Uterus (tissue), 4 donors: ENCODE measurements at places on chromosomes 7 and 10. TPM values are rescaled to one million over a fixed set of nuclear protein-coding genes. Genes with fewer than 3 reads are reported as not detected.

GRCh38 chr7:42167631-42168236 lies 69.3 kb downstream of the GLI3 start:
- DNase-seq = no peak
- no peaks in the 10 kb centered on the region for H3K27me3 ChIP-seq
- no peaks in the 10 kb centered on the region for H3K4me1 ChIP-seq

DNA sequence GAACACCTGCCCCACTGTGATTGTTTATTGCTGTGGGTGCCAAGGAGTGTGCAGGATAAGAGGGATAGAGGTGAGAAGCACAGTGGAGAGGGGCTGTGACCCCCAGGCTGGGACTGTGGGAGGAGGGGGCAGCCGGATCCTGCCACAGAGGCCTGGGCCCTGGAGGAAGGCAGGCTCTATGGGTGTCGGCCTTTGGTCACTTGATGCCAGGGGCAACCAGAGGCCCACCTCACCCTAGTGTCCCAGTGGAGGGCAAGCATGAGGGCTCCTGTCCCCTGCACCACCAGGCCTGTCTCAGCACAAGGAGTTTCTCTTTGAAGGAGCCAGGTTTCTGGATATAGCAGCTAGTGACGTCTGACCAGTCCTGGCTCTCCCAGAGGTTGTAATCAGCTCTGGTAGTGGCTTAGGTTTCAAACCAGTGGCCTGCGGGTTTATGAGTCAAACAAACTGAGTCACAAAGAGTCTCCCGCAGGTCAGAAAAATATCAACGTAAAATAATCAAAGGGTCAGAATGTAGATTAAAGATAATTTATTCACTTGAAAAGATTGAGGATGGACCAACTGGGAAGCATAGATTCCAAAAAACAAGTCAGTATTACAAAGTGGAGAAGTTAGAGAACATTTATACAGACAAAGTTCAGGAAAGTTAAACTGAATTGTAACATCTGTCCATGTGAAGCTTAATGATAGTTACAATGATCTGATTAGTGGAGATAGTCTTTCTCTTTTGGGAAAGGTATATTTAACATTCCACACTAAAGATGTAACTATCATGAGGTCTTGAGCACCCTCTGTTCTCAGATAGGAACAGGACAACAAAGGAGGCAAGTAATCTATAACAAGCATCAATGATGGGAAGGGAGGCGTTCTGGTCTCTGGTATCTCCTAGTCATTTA lies 37.2 kb upstream of the ZNF488 start:
- H3K4me1 ChIP-seq = no peaks in the 10 kb centered on the region
- DNase-seq = no peak
- H3K27me3 ChIP-seq = no peaks in the 10 kb centered on the region
- no peaks in the 10 kb centered on the region for H3K36me3 ChIP-seq
- H3K4me3 ChIP-seq = no peak overlapping the region

The SNX13 gene
- total RNA-seq = 222 TPM

DNA sequence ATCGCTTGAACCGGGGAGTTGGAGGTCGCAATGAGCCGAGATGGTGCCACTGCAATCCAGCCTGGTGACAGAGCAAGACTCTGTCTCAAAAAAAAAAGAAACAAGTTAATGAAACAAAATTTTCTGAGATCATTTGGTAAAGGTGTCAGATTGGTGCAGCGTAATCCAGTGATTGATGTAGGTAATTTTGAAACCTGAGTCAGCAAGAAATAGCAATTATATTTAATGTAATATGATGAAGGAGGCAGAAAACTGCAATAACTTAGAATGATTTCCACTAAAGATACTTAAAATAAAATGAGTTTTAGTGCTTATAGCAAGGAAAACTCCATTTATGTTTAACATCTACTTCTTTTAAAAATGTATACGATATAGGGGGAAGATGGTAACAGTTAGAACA lies 1049.8 kb upstream of the C7orf33 start:
- H3K4me1 ChIP-seq = no peaks in the 10 kb centered on the region
- no peaks in the 10 kb centered on the region for H3K27me3 ChIP-seq
- H3K4me3 ChIP-seq = no peak overlapping the region
- no peak for DNase-seq
- H3K36me3 ChIP-seq = no peaks in the 10 kb centered on the region
- no peak overlapping the region for H3K27ac ChIP-seq

DNA sequence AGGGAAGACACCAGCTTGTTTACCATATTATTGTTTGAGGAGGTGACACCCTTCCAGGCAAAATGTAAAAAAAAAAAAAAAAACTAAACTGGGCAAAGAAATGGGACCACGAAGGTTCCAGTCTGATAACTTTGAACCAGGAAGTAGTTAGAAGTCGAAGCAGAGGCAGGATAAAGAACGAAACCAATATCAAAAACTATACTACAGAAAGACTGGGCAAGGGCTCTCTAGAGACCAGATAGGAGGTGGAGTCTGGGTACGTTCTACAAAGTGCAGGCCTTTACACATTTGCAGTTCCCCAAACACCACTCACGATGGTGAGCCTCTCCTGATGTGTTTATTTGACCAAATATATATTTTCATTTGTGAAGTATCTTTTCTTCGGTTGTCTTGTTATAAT lies 125.7 kb upstream of the CDK1 start:
- no peaks in the 10 kb centered on the region for H3K36me3 ChIP-seq
- H3K27me3 ChIP-seq = no peaks in the 10 kb centered on the region
- DNase-seq = no peak
- H3K4me1 ChIP-seq = no peaks in the 10 kb centered on the region
- no peak overlapping the region for H3K27ac ChIP-seq
- no peak overlapping the region for H3K4me3 ChIP-seq

DNA sequence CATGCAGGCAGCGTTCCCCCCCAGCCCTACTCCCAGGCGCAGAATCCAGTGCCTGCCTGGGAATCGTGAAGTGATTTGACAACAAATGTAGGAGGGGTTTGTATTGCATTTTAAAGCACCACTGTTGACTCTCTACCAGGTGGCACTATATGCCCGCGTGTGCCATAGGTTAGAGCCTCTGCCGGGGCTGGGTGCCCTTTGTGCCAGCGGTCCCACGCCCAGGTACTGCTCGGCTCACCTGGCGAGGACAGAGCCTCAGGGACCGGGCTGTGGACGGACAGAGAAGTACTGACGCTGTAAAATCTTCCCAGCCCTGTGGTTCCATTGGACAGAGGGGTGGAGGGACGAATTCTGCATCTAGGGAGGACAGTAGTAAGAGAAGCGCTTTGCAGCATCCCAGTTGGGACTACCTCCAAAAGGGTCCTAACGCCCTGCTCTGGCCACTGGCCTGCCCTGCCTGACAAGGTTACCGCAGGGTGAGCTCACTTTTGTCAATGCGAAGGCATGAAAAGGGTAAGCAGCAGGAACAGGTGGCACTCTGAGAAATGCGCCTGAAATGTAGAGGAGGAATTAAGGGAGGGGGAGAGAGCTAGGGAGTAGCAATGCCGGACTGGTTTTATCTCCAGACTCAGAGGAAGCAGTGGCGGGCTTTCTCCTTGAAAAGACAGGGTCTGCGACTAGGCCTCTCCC lies 788 bp upstream of the CACNA2D1 start:
- DNase-seq = no peak
- peak overlapping the region; percentile 39 for H3K4me3 ChIP-seq
- H3K27ac ChIP-seq = peak overlapping the region; percentile 88
- H3K27me3 ChIP-seq = no peaks in the 10 kb centered on the region

The TFEC gene
- 0.59 TPM for total RNA-seq

DNA sequence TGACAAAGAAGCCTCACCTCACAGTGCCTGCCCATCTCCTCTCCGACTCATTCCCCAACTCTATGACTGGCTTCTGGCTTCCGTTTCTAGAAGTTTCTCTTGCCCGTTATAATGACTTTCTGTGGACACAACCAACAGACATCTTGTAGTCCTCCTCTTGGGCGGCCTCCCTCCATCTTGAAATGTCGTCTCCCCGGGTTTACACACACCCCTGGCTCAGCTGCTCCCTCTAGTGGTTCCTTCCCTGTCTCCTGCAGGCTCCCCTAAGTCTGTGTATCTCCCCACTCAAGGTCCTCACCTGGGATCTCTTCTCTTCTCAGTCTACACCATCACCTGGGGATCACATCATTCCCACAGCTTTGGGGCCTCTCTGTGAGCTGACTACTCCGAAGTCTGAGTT lies 123.4 kb upstream of the NEBL start:
- no peaks in the 10 kb centered on the region for H3K4me1 ChIP-seq
- H3K4me3 ChIP-seq = no peak overlapping the region
- no peaks in the 10 kb centered on the region for H3K27me3 ChIP-seq
- H3K36me3 ChIP-seq = no peaks in the 10 kb centered on the region
- no peak for DNase-seq

The TRIM50 gene
- 0.21 TPM for total RNA-seq

- H3K27ac ChIP-seq = no peak overlapping the region
- H3K4me1 ChIP-seq = no peaks in the 10 kb centered on the region
- H3K27me3 ChIP-seq = no peaks in the 10 kb centered on the region
- H3K4me3 ChIP-seq = no peak overlapping the region
These were observed 76.3 kb upstream of the ABCB5 start for GRCh38 chr7:20539201-20539600.

GRCh38 chr10:43079856-43080255 lies 3.0 kb downstream of the RET start:
- no peak overlapping the region for H3K4me3 ChIP-seq
- H3K4me1 ChIP-seq = peaks cover 10% of the 10 kb centered on the region
- H3K27ac ChIP-seq = no peak overlapping the region
- no peaks in the 10 kb centered on the region for H3K27me3 ChIP-seq

DNA sequence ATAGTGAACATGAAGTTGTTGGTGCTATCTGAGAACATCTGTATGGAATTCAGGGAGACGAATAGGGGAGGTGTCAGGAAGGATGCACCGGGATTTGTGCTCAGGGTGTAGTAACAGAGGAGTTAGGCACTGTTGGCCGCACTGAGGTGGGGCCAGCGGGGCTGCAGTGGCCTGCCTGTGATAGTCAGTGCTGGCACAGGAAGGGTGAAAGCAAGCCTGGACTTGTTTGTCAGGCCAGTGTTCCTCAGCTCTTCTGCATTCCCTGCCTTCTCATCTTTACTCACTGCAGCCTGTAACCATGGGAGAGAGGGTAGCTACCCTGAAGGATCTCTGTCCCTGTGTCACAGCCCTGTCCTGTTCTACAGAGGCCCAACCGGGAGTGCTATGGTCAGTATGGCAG lies 81.3 kb downstream of the SH2D4B start:
- DNase-seq = no peak
- no peak overlapping the region for H3K4me3 ChIP-seq
- no peaks in the 10 kb centered on the region for H3K27me3 ChIP-seq
- H3K27ac ChIP-seq = no peak overlapping the region
- no peaks in the 10 kb centered on the region for H3K36me3 ChIP-seq
- no peaks in the 10 kb centered on the region for H3K4me1 ChIP-seq

DNA sequence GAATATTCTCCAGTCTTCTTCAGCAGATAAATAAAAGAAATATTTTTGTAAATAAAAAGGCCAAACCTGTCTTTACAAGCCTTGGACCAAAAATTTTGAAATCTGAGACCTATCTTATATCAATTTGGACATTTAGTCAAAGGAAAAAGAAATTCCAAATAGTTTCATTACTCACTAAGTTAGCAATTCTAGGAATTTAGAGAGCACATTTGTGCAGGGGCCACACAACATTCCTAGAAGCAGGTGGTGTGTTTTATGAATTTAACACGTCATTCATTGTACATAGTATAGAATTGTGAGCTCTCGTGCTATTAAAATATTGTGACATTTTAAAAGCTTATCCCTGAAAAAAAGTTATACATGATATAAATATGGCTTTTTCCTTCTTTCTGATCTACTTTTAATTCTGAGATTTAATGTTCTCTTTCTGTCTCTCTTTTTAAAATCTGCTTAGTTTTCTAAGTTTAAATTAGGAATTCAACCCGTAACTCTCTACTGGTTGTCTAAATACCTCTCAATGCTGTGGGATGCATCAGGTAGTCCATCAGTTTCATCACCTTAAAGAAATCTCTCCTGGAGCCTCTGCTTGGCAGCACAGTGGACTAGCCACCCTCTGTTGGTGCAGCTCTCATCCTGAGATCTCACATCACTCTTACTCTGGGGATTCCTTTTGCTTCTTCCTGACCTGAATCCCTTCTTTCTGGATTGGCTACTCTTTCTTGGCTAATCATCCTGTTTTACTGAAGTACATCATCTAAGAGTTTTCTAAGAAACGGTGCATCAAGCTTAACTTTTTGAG lies 124.5 kb downstream of the SEMA3E start:
- no peak for DNase-seq
- no peak overlapping the region for H3K4me3 ChIP-seq
- no peaks in the 10 kb centered on the region for H3K27me3 ChIP-seq
- H3K27ac ChIP-seq = no peak overlapping the region
- no peaks in the 10 kb centered on the region for H3K36me3 ChIP-seq

DNA sequence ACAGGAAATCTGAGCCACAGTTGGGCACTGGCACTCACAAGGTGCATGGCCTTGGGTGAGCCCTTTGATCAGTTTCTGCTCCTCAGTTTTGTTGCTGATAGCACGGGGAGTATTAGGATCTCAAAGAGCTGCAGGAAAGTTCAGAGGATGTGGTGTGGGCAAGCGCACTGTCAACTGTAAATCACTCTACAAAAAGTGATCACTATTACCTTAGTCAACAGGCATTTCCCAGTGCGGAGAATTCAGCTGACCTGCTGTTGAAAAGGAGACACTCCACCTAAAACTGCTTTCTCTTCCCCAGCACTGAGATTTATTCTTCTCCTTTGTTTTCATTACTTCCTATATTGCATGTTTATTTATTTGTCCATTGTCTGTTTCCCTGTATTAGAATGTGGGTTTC lies 331.0 kb downstream of the PRPF18 start:
- no peaks in the 10 kb centered on the region for H3K4me1 ChIP-seq
- DNase-seq = no peak
- H3K36me3 ChIP-seq = no peaks in the 10 kb centered on the region

The AFAP1L2 gene
- 59.3 TPM for total RNA-seq

The TSPAN33 gene
- not detected for total RNA-seq

The TOMM7 gene
- total RNA-seq = 411 TPM

DNA sequence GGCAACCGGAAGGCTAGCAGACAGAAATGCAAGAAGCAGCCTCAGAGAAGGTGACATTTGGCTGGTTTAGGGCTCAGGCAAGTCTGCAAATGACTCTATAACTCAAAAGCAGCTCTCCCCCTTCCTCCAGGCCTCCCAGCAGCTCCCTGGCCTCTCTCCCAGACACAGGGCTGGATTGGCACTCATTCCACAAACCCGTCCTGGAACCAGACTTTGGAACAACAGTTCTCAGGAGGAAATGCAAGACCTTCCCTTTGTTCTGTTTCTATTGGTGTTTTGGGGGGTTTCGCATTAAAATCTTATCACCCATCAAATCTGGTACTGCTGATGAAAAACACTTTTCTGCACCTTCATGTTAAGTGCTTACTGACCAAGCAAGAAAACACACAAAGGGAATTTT lies 40.3 kb upstream of the EFCAB10 start:
- no peaks in the 10 kb centered on the region for H3K27me3 ChIP-seq
- no peaks in the 10 kb centered on the region for H3K36me3 ChIP-seq
- no peak overlapping the region for H3K4me3 ChIP-seq
- H3K27ac ChIP-seq = no peak overlapping the region

DNA sequence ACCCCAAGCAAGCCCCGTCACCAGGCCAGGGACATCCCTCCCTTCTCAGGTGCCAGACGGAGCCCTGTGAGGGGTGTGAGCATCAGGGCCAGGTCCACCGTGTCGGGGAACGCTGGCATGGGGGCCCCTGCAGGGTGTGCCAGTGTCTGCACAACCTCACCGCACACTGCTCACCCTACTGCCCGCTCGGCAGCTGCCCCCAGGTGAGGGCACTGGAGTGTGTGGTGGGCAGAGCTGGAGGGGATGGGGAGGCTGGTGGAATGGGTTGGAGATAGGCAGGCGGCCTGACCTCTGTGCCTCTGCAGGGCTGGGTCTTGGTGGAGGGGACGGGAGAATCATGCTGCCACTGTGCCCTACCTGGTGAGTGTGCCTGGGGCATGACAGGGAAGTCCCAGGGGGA lies 19.9 kb upstream of the ZNF467 start:
- H3K4me1 ChIP-seq = no peaks in the 10 kb centered on the region
- no peak overlapping the region for H3K4me3 ChIP-seq
- H3K36me3 ChIP-seq = no peaks in the 10 kb centered on the region
- H3K27ac ChIP-seq = no peak overlapping the region
- no peaks in the 10 kb centered on the region for H3K27me3 ChIP-seq
- no peak for DNase-seq

The FAM3C gene
- total RNA-seq = 104 TPM
